ENCODE measurements at places on chromosomes 2 and 18.

- no peak for DNase-seq
Measured at GRCh38 chr2:223642506-223642905, 40.3 kb upstream of the SCG2 start.

- DNase-seq, result no peak
Measured at GRCh38 chr2:230520061-230520874, 104.3 kb downstream of the SP100 start.

GRCh38 chr2:188628989-188629752 lies 337.5 kb downstream of the GULP1 start:
- DNase-seq, result no peak

- no peak for DNase-seq
Measured at GRCh38 chr18:58997811-58998337, 133.2 kb downstream of the ZNF532 start.

- no peak for DNase-seq
Measured at GRCh38 chr2:63977904-63978303, 41.3 kb downstream of the VPS54 start.

DNA sequence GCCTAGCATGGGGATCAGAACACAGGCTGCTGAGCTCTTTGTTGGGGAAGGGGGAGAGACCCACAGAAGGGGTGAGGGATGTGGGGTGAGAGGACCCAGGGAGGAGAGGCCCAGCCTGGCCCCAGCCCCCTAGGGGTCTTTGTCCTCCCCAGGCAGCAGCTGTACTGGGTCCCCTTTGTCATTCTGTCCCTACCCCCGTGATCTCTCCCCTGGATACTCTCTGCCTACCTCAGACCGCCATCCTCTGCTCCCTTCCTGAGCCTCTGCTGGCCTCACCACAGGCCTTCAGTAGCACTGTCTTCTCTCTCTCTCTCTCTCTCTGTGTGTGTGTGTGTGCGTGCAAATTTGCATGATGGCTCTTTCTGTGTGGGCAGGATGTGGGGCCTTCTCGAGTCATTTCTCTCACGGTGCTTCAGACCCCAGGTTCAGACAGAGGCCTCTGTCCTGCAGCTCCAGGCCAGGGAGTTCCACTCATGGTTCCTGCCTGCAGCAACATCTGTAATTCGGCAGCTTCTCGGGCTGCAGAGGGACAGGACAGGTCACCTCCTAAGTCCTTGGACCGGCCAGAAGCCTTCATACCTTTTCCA lies 1.4 kb downstream of the PSD4 start:
- peak; percentile 54 for DNase-seq

GRCh38 chr2:204024503-204024902 lies 87.9 kb downstream of the ICOS start:
- no peak for DNase-seq

GRCh38 chr2:128357506-128358370 lies 39.1 kb upstream of the HS6ST1 start:
- no peak for DNase-seq

DNA sequence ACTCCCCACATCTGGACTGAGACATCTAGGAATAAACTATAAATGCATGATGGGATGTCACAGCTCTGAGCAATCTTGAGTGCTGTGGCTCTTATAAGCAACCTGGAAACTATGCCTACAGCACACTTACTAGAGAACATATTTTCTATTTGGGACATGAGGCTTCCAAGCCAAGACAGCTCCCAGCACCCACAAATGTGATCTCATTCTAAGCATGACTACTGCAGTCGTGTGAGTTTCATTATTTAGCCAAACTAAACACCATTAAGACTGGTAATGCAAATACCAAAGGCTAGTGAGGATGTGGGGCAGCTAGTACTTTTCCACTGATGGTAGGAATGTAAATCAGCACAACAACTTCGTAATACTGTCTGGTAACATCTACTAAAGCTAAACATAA lies 72.5 kb downstream of the RTTN start:
- DNase-seq, result no peak
